ENCODE measurements at places on chromosomes 5 and 9. TPM values are rescaled to one million over a fixed set of nuclear protein-coding genes. Genes with fewer than 3 reads are reported as not detected.

GRCh38 chr5:98455665-98456064, 317.8 kb upstream of the RGMB start:
- H3K4me1 ChIP-seq = no peaks in the 10 kb centered on the region
- H3K4me3 ChIP-seq = no peak overlapping the region
- H3K36me3 ChIP-seq = no peaks in the 10 kb centered on the region
- no peak for DNase-seq

GRCh38 chr5:147436596-147436995, 73.3 kb downstream of the DPYSL3 start:
- no peak overlapping the region for H3K27ac ChIP-seq
- H3K36me3 ChIP-seq = no peaks in the 10 kb centered on the region
- H3K27me3 ChIP-seq = no peaks in the 10 kb centered on the region
- no peak for DNase-seq
- H3K4me3 ChIP-seq = no peak overlapping the region

DNA sequence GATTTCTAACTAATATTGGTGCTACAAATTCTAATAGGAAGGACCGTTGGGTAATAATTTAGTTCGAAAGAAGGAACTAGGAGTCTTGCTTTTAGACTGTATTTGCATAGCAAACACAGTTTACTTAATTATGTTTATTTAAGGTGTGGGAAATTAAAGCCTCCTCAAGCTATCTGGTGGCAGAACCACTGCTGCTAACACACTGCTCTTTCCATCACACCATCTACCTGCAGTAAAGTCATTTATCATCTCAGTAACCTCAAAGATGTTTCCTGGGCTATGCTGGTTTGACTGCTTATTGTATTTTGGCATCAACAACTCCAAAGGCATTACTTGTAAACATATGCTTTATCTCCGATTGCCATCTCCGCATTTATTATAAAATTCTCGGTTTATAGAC, 114.3 kb downstream of the DEPDC1B start:
- H3K36me3 ChIP-seq = no peaks in the 10 kb centered on the region
- no peak overlapping the region for H3K27ac ChIP-seq
- H3K27me3 ChIP-seq = no peaks in the 10 kb centered on the region
- no peak for DNase-seq

DNA sequence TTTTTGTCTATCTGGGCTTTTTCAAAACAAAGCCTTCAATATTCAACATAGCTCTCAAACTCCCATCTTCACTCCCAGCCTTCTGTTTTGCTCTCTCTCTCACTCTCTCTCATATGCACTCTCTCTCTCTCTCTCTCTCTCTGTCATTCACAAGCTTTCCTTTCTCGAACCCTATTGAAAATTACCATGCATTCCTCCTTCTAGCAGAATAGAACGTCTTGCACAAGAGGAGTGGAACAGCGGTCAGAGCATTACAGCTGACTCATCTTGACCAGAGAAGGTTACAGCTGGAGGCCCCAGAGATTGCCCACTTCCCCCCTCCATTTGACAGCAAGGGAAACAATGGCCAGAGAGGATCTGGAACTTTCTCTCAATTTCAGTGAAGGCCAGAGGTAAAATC, 51.0 kb upstream of the LIFR start:
- no peak overlapping the region for H3K4me3 ChIP-seq
- DNase-seq = no peak
- no peak overlapping the region for H3K27ac ChIP-seq
- H3K4me1 ChIP-seq = no peaks in the 10 kb centered on the region
- no peaks in the 10 kb centered on the region for H3K27me3 ChIP-seq
- no peaks in the 10 kb centered on the region for H3K36me3 ChIP-seq

GRCh38 chr5:1015507-1015906, 6.9 kb downstream of the NKD2 start:
- peaks cover 12% of the 10 kb centered on the region for H3K27me3 ChIP-seq

DNA sequence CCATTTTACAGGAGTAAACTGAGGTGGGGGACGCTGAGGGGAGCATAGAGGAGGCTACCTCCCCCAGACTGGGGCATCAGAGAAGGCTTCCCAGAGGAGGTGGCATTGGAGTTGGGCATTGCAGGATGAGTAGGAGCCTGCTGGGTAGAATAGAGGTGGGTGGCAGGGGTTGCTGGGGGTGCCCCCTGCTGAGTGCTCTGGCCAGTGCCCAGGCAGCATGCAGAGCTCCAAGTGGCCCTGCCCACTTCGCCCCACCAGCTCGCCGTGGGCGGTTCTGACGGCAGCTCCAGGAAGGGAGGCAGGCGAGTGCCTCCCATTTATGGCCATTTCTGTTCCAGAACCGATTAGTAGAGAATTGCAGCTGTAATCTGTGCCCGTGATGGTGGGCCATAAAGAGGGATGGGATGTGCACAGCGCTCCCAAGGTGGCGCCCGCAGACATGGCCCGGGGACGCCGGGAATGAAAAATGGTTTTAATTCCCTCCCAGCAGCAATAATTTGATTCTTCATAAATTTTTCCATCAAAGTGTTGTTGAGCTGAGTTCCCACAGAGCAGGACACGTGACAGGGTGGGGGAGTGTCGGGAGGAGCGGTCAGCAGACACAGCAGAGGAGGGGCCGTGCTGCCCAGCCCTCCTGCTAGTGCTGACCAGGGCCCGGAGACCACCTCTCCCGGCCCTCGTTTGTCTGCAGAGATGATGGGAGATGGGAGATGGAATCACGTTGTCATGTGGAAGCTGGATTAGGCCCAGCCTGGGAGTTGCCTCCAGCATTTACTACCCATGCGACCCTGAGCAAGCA, 75.5 kb downstream of the LMX1B start:
- H3K4me1 ChIP-seq = no peaks in the 10 kb centered on the region
- no peak for DNase-seq
- H3K27ac ChIP-seq = no peak overlapping the region
- no peaks in the 10 kb centered on the region for H3K36me3 ChIP-seq
- H3K4me3 ChIP-seq = no peak overlapping the region
- H3K27me3 ChIP-seq = peaks cover 86% of the 10 kb centered on the region

DNA sequence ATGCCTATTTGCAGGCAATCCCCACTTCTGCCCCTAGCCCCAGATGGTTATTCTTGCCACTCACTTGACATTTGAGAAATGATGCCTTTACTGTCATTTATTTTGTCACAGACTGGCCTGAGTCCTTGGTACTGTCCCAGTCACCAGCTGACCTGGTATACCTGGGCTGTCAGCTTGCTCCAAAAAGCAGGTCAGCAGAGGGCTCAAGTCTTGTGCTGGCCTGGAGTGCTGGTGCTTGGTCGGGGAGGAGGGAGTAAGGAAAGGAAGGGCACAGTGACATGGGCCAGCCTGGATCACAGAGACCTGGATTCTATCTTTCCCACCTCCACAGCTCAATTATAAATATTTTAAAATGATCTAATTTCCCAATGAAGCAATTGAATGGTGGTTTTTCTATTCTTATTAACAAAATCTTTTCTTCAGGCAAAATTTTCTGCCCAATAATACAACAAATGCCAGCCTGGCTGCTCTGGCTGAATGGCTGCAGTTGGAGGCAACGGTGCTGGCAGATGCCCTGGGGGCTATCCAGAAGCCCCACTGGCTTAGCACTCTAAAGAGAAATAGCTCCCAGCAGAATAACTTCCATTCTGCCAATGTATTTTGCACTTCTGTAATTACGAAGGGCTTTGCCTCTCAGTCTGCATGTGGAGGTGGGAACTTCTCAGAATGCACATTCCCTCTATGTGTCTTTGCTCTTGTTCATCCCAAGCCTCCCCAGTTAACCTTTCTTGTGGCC, 160.6 kb downstream of the GADD45G start:
- no peak overlapping the region for H3K27ac ChIP-seq
- H3K27me3 ChIP-seq = no peaks in the 10 kb centered on the region
- H3K4me1 ChIP-seq = no peaks in the 10 kb centered on the region
- no peak overlapping the region for H3K4me3 ChIP-seq
- no peak for DNase-seq

DNA sequence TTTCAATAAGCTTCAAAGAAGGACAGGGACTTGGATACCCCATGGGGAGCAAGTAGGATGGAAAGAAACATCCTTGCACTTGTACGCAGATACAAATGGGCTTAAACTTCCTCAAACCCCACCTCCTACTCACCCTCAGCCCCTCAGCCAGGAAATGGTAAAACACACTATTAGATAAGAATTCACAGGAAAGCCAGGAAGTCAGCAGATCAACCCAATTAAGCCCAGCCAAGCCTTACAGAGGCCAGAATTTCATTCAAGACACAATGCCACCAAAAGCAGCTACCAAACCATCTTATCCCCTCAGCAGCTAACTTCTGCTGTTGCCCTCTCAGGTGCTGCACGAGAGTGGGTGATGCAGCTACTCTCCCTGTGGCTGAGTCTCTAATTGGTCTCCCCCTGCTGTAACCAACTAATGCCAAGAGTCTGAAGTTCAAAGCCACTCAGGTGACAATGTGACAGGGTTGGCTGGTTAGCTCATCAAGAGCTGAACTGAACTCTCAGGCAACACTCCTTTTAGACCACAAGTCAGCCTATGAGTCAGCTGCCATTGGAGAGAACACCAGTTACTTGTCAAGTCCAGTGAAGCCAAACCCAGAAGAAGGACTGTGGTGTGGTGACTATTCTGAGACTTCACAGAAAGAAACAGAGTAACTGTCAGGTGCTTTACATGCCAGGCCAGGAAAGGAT, 201.9 kb downstream of the ZNF608 start:
- no peaks in the 10 kb centered on the region for H3K4me1 ChIP-seq
- no peak overlapping the region for H3K27ac ChIP-seq
- no peaks in the 10 kb centered on the region for H3K36me3 ChIP-seq
- DNase-seq = no peak
- no peaks in the 10 kb centered on the region for H3K27me3 ChIP-seq

FLT4 gene
- total RNA-seq = 1.8 TPM

INSYN2B gene
- total RNA-seq = not detected

HSD17B3 gene
- not detected for total RNA-seq

KCNT1 gene
- total RNA-seq = not detected

GLRX gene
- total RNA-seq = 58.0 TPM

Data from transverse colon (tissue), 4 donors.